Stimulated activated CD8-positive, alpha-beta memory T cell treated with anti-CD3 and anti-CD28 coated beads, Interleukin-7, amount 100 ng/mL, for 24 hours (primary cell): ENCODE measurements at places on chromosomes 11 and 22.

DNA sequence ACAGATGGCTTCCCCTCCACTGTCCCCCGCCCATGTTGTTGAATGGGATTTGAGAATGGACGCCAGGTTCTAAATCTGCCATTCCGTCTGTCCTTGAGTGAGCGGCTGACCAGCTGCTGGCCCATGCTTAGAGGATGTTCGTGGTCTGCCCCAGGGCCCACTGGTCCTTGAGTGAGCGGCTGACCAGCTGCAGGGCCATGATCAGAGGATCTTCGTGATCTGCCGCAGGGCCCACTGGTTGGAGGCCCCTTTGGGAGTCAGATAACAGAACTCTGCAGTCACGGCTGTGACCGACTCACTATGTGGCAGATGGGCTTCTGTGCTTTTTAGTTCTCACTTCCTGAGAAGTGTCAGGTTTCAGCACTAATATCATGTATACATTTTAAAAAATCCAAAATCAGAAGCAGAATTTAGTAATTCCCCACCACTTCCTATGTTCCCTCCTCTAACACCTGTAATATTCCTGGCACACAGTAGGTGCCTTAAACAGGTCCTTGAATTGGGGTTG, 54.1 kb downstream of the MICAL3 start:
- no peak for DNase-seq

DNA sequence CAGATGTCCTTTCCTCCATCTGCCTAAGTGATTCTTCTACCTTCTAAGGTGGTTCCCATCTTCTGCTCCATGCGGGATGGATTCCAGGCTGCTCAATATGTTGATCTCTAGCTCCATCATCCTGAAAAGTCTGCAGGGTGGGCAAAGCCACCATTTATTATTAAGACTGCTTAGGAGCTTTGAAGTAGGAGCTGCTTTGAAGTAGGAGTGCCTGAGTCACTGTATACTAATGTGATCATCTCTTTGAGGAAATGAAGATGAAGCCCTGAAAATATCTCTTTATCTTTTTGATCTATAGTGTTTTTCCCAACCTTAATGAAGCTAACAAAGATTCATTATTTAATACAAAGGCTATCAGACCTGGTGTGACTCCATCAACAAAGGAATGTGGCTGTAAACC, 13.1 kb downstream of the HEPHL1 start:
- no peak for DNase-seq

- no peak for DNase-seq
Measured at GRCh38 chr22:36764641-36765040, 11.3 kb downstream of the IFT27 start.

DNA sequence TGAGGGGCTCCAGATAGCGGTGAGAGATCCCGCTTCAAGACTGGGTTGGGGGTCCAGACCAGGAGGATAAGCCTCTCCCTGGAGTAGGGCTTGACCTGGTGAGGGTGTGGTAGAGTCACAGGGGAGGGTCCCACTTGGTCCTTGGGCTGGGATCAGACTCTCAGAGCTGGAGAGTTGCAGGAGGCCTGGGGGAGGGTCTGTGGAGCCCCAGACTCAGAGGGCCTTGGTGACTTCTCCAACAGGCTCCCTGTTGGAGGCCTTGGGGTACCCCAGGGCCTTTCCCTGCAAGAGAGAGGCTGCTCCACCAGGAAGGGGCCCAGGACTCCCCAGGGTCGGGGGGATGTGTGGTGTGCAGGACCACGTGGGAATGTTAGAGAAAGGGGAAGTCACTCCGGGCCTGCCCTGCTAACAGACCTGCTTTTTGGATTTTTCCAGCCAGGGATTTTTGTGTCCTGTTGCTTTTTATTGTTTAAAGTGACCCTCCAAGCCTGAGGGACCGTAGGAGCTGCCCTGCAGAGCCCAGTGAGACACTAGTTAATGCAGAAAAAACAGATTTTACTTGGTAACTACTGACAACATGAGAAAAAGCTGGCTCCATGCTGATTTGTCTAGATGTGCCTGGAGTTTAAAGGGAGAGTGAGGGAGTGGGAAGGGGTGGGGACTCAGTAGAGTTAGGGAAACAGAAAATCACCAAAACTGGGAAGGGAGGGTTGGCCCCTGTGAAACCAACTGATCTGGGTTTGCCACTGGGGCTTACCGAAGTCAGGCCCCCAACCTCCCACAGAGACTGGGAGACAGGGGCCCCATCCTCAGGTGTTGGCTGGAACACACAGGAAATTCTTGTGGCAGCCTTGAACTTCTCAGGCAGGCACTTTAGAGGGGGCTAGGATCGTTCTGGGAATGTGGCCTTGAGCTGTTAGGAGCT, 801 bp upstream of the TXNRD2 start:
- no peak for DNase-seq

DNA sequence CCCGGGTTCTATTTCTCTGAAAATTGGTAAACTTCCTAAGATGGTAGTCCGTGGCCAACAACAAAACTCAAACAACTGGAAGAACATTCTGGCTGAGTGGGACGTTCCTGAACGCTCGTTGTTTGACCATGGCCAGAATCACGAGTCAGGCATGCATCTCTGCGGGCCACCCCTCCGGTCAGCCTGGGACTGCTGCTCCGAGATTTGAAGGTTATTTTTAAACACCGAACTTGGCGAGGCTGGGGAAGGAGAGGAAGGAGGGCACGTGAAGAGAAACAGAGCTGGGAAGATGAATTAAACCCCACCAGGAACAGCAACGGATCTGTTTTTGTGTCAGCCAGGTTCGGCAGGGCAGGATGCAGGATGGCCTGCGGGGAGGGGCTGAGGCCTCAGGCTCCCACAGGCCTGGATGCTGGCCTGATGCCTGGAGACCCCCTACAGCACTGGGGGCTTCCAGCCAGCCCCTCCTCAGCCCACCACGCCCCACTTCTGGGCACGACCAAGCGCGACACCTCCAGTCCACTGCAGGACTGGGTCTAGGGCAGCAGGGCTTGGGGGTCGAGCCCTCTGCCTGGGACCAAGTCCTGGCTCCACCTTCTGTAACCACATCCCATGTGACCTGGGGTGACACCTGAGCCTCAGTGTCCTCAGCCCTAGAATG, 5.1 kb downstream of the SHISAL1 start:
- DNase-seq: no peak

- no peak for DNase-seq
Measured at GRCh38 chr11:94650756-94651155, 83.6 kb downstream of the PIWIL4 start.

GRCh38 chr11:70158201-70158600, 44.9 kb upstream of the FADD start:
- no peak for DNase-seq

GRCh38 chr11:65440831-65441499, 18.4 kb downstream of the NEAT1 start:
- no peak for DNase-seq

GRCh38 chr11:30786256-30787110, 200.3 kb upstream of the MPPED2 start:
- DNase-seq: no peak

DNA sequence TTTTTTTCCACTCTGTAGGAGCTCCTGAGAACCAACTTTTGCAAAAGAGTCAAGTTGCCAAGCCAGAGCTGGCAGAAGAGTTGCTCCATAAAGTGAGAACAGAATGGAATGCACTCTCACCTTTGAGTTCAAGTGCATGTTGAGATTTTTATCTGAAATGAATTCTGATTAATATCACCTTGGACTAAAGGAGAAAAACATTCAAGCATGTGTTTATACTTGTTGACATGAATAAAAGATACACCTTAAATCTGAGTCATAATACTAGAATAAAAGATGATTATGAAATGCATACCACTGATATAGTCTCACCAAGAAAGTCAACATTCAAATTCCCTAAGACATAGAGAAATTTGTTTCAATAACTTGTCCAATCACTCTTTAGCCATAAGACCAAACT, 37.8 kb downstream of the ARL14EP start:
- no peak for DNase-seq

- DNase-seq: no peak
Measured at GRCh38 chr22:45444168-45444567, 30.7 kb downstream of the RIBC2 start.

DNA sequence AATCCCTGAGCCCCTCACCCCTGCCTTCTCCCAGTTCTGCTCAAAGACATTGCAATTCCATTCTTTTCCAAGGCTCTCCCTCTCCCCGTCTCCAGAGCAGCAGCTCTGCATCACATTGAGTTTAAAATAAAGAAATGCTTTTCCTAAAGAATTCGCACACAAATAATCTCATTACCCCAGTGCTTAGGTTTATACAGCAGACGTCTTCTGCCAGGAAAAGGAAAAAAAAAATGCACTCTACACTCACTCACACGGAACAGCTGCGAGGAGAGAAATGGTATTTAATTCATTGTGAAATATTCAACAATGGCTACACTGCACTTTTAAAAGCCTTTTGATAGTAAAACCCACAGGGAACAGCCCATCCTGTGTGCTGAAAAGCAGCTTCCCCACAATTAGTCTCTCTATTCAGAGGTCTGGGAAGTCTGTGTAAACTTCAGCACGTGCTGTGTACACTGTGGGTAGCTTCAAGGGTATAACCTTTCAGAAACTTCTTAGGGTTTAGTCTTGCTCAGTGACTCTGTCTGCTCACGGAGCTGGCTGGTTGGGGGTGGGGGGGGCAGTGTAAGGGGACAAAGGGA, 42.8 kb downstream of the ETS1 start:
- no peak for DNase-seq

DNA sequence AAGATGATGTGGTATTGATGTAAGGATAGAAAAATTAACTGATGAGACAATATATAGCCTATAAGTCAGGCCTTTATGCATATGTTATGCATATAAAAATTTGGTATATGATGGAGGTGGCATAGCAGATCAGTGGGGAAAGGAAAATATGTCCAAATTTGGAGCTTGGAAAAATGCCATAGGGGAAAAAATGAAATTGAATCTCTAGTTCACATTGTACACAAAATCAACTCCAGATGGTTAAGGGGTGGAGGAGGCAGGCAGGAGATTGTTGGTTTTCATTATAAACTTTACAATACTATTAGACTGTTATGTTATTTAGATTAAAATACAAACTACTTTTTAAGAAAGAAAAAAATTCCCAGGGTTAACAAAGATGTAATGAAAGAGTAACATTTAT, 15.1 kb upstream of the CD3E start:
- no peak for DNase-seq

GRCh38 chr11:25899617-25900160, 432.2 kb upstream of the ANO3 start:
- DNase-seq: no peak

DNA sequence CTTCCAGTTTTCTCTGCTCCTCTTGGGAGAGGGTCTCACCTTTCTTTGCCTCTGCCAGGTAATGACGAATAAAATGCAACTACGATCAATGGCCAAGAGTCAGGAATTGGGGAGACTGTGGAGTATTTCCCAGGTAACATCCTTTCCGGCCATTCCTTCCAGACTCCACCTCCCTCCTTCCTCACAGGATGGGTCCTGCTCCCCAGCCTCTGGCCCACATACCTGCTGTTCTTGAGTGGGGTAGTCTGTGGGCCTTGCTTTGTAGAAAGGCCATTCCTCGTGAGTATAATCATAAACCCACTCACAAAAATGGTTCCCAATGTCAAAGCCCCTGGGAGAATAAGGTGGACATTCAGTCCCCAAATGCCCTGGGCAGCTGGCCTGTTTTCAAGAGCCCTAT, 1.5 kb upstream of the CPT1B start:
- no peak for DNase-seq

DNA sequence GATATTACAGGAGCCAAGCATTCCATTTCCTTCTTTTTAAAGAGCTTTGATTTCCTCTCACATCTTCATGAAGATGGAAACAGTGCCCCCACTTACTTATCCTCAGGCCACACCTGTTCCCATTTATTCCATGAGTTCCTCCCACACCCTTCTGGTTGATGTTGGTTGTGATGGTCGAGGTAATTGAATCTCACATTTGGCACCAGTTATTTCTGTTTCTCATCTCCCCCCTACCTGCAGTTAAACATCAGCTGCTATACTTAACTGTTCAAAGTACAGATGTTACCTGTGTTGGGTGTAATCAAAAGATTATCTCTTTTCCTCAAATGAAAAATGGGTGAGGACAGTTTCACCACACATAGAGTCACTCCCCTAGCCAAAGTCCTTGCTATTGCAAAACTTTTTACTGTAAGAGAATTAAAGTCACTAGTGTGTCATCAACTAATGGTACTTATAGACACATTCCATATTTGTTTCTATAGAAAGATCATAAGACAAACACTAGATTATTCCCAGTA, 1.9 kb downstream of the TMEM45B start:
- no peak for DNase-seq

DNA sequence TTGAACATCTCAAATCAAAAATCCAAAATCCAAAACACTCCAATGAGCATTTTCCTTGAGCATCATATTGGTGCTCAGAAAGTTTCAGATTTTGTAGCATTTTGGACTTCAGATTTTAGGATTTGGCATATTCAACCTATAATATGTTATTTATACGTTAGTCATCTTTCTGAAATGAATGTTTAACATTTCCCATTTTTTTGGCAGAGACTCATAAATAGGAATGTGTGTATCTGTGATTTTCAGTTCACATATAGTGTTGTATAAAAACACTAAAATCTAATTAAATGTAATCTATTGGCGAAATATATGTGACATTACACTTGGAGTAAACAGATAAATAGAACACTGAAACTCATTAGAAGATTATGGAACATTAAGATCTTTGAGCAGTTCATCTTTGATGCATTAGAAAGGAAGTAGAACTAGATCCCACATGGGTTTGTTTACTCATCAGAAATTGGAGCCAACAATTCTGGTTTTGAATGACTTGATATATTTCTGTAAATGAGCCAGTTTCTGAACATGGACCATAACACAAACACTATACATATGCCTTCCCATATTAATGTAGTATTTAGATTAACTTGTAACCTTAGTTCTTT, 153.1 kb downstream of the UVRAG start:
- no peak for DNase-seq

GRCh38 chr22:25566898-25567235, 2.4 kb downstream of the GRK3 start:
- no peak for DNase-seq

DNA sequence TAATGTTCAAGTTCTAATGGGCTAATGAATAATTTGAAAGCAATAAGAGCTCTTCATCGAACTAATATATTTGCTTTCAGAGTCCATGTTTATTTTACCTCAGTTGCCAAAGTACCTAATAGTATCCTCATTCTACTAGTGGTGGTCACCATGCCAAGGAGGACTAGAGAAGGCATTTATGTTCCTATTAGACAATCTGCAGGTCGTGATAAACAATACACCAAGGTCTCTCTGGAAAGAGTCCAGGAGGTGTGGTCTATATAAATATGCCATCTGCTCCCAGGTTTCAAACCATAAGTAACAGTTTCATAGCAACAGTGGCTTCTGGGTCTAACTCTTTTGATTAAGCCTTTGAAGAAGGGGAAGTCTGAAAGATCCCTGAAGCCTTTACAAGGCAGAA, 42.9 kb downstream of the ARFGAP3 start:
- DNase-seq: no peak

- no peak for DNase-seq
Measured at GRCh38 chr11:118434123-118434552, 2.2 kb upstream of the KMT2A start.

GRCh38 chr11:130122141-130122575, 37.4 kb upstream of the ST14 start:
- DNase-seq: no peak

GRCh38 chr11:121494355-121495099, 41.8 kb upstream of the SORL1-AS1 start:
- no peak for DNase-seq
